ENCODE measurements at places on chromosomes 16 and 17.

DNA sequence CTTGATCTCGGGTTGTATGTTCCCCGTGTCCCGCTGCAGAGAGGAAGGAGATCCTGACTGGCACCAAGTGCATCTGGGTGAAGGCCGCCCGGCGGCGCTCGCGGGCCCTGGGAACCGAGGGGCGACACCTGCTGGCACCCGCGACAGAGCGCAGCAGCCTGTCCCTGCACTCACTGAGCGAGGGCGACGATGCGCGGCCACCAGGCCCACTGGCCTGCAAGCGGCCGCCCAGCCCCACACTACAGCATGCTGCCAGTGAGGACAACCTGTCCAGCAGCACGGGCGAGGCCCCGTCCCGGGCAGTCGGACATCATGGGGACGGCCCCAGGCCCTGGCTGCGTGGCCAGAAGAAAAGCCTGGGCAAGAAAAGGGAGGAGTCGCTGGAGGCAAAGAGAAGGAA, 7.5 kb downstream of the BTBD17 start:
- DNase-seq = peak; percentile 63

- no peak for DNase-seq
Observed at GRCh38 chr17:79625706-79626105, 14.9 kb upstream of the RBFOX3 start.

DNA sequence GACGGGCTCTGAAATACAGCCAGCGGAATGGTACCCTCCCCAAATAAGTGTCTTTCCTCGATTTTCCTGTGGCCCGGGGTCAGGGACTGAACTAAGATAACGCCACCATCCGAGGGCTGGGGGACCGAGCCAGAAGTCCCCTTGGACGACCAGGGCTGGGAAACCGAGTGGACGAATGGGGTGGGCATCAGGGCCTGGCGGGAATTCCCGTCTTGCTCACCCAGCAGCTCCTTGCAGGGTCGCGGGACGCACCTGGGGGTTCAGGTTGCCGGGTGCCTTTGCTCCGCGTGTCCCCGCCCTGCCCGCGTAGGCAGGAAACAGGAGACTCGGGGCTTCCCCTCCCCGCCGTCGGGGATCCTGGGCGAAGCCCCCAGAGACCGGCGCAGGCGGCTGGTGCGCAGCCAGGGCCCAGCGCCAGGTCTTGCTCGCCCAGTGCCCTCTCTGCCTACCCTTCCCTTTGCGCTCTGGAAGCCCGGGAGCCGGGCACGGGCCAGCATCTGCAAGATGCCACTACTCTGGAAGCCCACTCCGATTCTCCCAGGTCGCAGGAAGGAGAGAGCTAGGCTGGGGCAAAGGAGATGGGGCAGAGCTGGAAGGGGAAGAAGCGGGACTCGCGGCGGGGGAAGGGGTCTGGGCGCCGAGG, 665 bp upstream of the GRIN2C start:
- DNase-seq = no peak

GRCh38 chr17:29581583-29582253, 7.7 kb downstream of the GIT1 start:
- DNase-seq = no peak

DNA sequence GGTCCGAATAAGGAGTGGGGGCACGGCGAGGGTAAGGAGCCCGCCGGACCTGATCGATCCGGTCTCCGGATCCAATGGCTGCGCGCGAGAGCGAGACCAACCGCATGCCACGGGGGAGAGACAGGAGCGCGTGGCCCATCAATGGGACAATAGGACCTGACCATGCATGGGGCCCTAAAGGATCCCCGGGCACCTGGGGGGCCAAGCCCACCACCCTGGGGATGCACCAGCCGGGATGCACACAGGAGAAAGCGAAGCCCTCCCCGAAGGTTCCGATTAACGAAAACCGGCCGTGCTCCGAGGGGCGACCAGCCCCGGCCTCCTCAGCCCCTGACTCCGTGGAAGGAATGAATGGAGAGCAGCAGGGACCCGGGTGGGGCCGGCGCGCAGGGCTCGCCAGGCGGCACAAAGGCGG, 525 bp downstream of the JPT1 start:
- DNase-seq = peak; percentile 15

GRCh38 chr17:8021565-8022359, 17.1 kb upstream of the ALOX15B start:
- no peak for DNase-seq

DNA sequence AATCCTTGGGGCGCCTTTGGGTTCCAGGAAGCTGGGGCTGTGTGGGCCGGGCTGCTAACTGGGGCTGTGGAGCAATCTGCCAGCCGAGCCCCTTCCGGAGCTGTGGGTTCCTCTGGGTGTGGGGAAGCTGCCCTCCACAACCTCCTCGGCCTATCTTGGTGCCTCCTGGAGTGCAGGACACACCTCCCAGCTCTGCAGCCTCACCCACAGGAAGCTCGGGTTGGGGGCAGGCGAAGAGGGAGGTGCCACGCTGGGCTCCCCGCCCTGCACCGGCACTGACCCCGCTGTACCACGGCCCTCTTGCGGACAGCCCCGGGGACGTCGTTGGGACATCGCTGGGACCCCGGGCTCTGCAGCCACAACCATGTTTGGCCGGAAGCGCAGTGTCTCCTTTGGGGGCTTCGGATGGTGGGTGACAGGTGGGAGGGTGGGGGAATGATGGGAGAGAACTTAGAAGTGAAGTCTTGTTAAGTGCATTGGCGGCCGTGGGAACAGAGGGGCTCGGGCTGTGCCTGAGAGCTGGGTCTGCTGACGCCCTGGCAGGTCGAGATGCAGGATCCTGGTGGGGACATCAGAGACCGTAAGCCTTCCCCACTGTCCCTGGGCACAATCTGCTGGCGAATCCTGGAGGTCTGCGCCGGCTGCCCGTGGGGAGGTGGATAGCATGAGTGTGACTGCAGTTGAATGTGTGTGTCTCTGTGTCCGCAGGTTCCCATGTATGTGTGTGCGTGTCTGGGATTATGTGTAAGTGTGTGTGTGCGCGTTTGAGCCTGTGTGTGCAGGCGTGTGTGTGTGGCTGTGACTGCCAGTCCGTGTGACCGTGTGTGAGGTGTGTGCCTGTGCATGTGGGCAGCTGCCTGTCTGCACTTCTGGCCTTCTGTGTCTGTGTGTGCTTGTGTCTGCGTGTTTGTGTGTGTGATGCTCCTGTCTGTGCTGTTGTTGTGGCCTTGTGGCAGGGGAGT, at the start of gene RAP1GAP2:
TSS of gene RAP1GAP2 (plus strand) at position 275 of the 962 bp plus-strand sequence. CDS start at position 365, 90 bp downstream.
- no peak for DNase-seq

DNA sequence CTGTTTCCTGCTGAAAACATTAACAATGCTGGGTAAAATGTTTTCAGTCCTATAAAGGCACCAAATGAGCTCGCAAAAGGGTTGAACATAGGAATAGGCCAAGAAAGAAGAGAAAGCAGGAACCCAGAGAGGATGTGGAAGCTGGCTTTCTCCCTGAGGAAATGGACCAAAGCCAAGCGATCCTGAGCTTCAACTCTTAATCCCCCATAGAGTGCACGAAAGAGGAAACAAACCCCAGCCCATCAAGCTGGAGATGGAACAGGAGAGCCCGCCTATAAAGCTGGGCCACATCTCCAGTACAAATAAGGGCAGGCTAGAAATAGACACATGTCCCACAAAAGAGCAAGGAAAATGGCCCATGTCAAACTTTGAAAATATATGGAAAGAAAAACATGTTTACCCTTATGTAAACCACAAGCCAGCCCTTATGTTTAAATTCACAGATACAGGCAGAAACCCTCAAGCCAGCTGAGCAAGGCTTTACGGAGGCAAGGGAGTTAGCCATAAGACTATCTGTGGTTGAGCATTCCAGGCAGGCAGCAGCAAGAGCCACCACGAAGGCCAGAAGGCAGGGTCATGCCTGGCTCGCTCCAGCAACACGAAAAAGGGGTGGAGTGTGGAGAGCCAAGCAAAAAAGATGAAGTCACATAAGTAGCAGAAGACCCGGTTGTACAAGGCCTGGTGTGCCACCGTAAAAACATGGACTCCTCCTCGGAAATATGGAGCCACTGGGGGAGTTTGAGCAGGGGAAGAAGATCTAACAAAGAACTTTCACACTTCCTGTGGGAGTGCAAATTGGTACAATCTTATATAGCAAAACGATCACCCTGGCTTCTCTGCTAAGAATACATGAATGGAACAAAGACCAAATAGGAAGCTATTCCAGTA, 27.8 kb downstream of the COPRS start:
- no peak for DNase-seq
